ENCODE measurements at places on chromosomes 7 and 10. TPM values are rescaled to one million over a fixed set of nuclear protein-coding genes. Genes with fewer than 3 reads are reported as not detected.

GRCh38 chr10:20694296-20694695, 202.8 kb downstream of the NEBL start:
- H3K27ac ChIP-seq, result no peak overlapping the region
- no peaks in the 10 kb centered on the region for H3K27me3 ChIP-seq
- H3K4me1 ChIP-seq, result no peaks in the 10 kb centered on the region
- no peak overlapping the region for H3K4me3 ChIP-seq
- DNase-seq, result no peak
- no peaks in the 10 kb centered on the region for H3K36me3 ChIP-seq

GRCh38 chr7:101594790-101595189, 34.3 kb downstream of the MYL10 start:
- no peaks in the 10 kb centered on the region for H3K4me1 ChIP-seq
- no peak for DNase-seq
- no peak overlapping the region for H3K27ac ChIP-seq
- no peaks in the 10 kb centered on the region for H3K27me3 ChIP-seq

DNA sequence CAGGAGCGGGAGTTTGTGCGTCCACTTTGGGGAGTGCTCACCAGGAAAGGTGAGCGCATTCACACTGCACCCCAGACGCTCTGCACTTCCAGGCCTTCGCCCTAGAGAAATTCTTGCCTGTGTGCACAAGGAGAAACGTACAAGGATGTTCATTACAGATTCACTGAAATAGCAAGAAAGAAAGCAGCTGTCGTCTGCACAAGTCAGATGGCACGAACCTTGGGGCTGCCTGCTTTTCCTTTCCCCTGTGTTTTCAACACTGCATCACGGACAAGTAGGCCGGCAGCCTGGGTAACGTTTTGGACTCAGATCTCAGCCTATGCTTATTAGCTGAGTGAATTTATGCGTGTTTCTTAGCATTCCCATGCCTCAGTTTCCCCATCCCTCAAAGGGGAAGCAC, 546.8 kb upstream of the FOXK1 start:
- H3K4me1 ChIP-seq, result no peaks in the 10 kb centered on the region
- H3K27ac ChIP-seq, result no peak overlapping the region
- no peak overlapping the region for H3K4me3 ChIP-seq
- H3K27me3 ChIP-seq, result no peaks in the 10 kb centered on the region
- no peak for DNase-seq
- H3K36me3 ChIP-seq, result no peaks in the 10 kb centered on the region

GRCh38 chr7:30734497-30734896, 17.4 kb upstream of the INMT start:
- H3K27me3 ChIP-seq, result no peaks in the 10 kb centered on the region
- H3K4me1 ChIP-seq, result no peaks in the 10 kb centered on the region
- no peaks in the 10 kb centered on the region for H3K36me3 ChIP-seq

DNA sequence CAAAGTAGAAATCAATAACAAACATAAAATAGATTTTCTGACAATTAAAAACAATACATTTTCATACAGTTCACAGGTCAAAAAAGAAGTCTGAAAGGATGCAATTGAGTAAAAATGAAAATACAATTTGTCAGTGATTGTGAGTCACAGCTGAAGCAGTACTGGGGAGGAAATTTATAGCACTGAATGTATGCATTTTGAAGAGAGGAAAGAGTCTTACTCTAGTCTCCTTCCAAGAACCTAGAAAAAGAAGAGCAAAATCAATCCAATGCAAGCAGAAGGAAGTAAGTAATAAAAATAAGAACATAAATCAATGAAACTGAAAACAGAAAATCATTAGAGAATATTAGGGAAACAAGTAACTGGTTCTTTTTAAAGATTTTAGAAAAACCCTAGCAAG, 507.2 kb upstream of the IGFBP3 start:
- no peak overlapping the region for H3K27ac ChIP-seq
- H3K27me3 ChIP-seq, result no peaks in the 10 kb centered on the region
- no peaks in the 10 kb centered on the region for H3K4me1 ChIP-seq
- H3K4me3 ChIP-seq, result no peak overlapping the region

DNA sequence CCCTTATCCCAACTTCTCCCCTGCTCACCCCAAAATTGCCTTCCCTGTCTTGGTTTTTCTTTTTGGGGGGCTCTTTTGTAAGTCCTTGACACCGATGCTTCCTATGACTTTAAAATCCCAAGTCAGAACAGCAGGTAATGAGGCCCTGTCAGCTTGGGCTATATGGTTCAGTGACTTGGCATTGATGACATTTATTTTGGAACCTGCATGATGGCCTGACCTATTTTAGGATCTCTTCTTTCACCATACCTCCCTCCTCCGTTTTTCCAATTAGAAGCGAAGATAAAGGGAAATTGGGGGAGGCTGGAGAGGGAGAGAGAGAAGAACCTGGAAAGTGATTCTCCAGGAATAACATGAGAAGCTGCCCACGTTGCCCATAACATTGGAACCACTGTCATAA, 424.9 kb upstream of the AUTS2 start:
- no peak overlapping the region for H3K27ac ChIP-seq
- DNase-seq, result no peak
- H3K4me3 ChIP-seq, result no peak overlapping the region
- no peaks in the 10 kb centered on the region for H3K36me3 ChIP-seq
- H3K4me1 ChIP-seq, result peaks cover 34% of the 10 kb centered on the region

CYP3A7 gene
- total RNA-seq, result 0.34 TPM

UNCX gene
- total RNA-seq, result not detected

PPP1R17 gene
- total RNA-seq, result not detected
